ENCODE measurements at places on chromosomes 2 and 18.

DNA sequence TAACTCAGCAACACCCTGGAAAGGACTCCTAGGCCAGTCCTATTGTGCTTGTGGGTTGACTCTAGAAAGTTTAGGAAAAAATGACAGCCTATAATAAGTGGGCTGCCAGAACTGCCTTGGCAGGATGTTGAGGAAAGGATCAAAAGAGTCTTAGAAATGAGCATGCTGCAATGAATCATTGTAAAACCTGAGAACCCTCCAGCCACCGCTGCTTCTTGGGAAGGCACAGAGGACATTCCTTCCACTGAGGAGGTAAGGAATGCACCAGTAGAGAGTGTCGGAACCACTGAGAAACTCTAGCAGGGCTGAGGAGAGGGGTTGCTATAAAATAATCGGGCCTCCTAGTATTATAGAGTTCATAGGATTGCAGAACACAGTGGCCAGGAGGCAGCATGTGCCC is 146.7 kb upstream of the SMIM21 start:
- DNase-seq, result no peak

DNA sequence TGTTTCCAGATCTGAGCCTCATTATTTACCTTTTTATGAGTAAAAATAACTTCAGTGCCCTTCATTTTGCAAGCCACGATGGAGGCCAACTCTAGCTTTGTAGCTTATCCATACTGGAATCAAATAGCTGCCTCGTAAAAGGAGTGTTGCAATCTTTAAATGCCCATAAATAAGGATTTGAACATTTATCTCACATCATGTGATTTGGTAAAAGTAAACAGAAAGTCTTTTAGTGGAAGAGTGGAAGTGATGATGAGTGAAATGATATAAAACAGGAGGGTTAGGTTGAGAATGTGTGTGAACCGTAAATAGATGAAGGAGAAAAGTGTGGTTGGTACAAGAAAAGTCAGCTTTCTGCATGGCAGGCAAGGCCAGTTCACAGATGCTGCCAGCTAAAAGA is 348.9 kb downstream of the OSR1 start:
- no peak for DNase-seq

DNA sequence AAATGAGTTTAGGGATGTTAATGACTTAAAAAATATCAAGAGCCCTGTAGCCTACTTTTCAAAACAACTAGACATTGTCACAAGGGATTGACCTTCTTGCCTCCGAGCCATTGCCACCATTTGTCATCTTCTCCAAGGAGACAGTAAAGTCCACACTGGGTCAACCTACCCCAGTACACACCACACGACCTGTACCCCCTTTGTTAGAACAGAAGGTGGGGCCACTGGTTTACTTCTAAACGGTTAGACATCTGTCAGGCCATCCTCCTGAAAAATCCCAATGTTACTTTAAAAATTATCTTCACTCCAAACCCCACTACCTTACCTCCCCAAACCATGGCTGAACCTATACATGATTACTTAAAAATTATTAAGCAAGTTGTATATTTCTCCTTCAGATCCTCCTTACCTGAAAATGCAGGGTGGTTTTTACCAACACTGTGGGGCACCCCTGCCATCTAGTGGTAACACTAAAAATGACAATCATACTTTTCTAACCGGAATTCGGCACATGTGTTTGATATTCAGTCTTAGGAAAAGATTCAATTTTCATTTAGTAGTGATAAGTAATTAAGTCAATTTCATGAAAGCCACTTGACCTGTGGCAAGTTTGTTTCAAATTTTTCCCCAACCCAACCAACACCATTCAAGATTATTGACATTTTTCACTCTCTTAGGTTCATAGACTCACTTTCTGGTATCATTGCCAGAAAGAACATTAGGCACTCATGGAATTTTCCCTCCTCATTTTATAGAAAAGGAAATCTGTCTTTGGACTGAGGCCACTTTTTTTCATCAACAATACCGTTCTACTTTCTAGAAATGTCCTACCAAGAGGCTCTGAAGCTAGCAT is 265.3 kb upstream of the PKDCC start:
- no peak for DNase-seq

- DNase-seq, result no peak
Measured at GRCh38 chr2:58708565-58708964, 467.4 kb upstream of the FANCL start.

DNA sequence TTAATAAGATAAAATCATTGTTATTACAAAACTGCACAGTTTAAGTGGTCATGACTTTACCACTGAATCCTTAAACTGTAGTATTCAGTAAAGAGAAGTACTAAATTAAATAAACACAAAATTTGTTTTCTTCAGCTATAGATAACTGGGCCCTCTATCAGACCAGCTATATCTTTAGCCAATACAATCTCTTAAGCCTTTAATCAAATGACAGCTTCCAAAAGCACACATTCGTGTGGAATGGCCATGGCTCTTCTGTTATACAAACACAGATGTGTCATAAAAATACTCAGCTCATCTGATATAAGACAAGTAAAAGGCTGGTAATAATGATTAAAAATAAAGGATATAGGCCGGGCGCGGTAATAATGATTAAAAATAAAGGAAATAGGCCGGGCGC is 57.6 kb upstream of the CDKL4 start:
- DNase-seq, result no peak

DNA sequence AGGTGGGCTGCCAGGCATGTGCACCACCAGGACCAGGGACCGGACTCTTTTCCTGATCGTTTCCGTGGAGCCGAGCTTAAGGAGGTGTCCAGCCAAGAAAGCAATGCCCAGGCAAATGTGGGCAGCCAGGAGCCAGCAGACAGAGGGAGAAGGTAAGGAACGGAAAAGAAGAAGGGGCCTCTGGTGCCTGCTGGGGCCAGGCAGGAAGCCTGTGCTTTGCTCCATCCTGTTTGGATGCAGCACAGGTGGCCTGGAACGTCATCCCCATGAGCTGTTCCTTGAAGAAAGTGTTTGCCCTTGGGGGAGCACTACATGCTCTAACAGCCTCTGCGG is 33.9 kb downstream of the CNGA3 start:
- no peak for DNase-seq

GRCh38 chr2:71689968-71690834 is 236.8 kb downstream of the DYSF start:
- no peak for DNase-seq

GRCh38 chr2:239225371-239225851 is 175.4 kb downstream of the HDAC4 start:
- DNase-seq, result no peak

GRCh38 chr2:38658613-38659012 is 7.3 kb upstream of the GALM start:
- DNase-seq, result no peak

GRCh38 chr2:7609974-7610373 is 692.8 kb downstream of the RNF144A start:
- peak; percentile 18 for DNase-seq

GRCh38 chr2:10325278-10326145 is 22.8 kb downstream of the HPCAL1 start:
- DNase-seq, result no peak

GRCh38 chr2:117785740-117786139 is 28.8 kb upstream of the DDX18 start:
- DNase-seq, result no peak

GRCh38 chr18:10271481-10271880 is 183.0 kb upstream of the APCDD1 start:
- DNase-seq, result no peak

- DNase-seq, result no peak
Measured at GRCh38 chr18:56574861-56575260, 63.5 kb downstream of the TXNL1 start.

GRCh38 chr2:207847807-207848544 is 78.3 kb upstream of the FZD5 start:
- DNase-seq, result no peak

DNA sequence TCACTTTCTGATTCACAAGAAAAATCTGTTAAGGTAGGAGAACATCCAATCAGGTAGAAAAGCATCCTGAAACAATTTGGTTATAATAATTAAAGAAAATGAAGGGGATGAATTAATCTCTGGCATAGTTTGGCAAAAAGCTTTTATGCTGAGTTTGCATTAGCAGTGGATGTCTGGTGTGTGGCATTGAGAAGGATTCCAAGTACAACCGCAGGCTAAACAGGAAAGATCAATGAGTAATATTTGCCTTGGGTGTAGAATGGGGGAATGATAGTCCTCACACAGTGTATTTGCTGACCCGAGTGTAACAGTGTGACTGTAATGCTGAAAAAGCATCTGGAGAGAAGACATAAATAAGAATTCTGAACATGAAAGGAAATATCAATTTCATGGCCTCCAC is 68.3 kb upstream of the SESTD1 start:
- no peak for DNase-seq

GRCh38 chr2:174624895-174625430 is 27.4 kb upstream of the WIPF1 start:
- DNase-seq, result no peak

DNA sequence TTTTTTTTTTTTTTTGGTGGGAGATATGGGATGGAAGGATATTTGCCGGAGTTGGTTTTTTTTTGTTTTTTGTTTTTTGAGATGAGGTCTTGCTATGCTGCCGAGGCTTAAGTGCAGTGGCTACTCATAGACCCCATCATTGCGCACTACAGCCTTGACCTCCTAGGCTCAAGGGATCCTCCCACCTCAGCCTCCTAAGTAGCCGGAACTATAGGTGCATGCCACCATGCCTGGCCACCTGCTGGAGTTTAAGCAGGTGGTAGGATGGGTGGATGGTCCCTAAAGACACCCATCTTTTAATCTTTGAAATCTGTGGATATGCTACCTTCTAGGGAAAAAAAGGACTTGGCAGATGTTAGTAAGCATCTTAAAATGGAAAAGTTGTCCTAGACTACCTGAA is 169.8 kb downstream of the TGIF1 start:
- no peak for DNase-seq

DNA sequence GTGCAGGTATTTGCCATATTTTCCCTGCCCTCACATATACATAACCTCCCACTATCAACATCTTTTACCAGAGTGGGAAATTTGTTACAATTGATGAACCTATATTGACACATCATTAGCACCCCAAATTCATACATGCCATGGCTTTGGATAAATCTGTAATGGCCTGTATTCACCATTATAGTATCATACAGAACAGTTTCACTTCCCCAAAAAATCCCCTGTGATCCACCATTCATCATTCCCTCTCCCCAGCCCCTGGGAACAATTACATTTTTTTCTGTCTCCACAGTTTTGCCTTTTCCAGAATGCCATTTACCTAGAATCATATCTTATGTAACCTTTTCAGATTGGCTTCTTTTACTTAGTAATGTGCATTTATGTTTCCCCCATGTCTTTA is 494.5 kb downstream of the RNF144A start:
- DNase-seq, result no peak

DNA sequence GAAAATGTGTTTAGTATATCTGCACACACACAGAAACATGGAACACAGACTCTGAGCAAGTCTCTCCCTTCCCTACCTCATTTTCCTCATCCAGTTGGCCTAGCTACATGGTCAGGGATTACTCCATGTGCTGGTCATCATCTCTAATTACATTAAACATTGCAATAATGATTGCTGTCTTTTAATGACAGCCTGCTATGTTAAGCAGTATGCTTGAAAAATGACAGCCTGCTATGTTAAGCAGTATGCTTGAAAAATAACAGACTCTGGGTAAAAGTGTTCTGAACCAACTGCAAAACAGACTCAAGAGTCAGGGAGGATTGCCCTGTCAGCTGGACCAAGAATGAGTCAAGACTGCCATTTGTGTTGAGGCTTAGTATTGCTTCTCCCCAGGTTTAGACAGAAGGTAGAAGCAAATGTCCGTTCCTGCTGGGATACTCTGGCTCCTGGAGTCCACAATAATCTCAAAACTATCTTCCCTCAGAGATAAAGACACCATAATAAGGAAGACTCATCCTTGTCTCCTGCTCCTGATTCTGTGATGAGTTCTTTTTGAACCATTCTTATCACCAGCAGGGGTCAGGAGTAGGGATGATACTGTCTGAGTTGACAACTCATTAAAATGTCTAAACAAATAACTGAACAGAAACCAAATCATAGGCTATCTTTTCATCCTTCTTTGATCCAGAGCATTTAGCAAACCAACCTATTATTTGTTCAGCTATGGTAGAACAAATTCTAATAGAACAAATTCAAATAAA is 57.7 kb downstream of the CCDC93 start:
- DNase-seq, result no peak

DNA sequence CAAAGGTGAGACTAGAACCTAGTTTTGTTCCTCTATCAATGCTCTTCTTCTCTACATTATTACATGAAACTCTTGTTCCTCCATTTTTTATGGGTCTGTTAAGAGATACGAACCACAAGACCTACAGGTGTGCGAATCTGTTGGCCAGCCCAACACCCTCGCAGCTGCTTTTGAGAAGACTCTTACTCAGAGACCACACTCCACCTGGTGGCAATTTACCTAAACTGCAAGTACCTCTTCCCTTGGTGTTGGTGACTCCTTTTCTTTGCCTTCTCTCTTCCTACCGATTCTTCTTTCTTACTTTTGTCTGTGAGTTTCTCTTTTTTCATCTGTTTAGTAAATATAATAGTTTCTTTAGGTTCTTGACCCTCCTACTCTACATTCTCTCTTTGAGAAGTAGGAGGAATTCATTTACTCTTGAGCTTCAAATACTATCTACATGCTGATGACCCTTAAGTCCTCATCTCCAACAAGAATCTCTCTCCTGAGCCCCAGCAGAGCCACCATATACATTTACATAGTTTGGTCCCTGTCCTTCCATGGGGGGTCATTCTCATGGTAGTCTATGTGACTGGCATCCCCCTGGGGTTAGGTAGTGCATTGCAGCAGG is 81.8 kb upstream of the GAREM1 start:
- peak; percentile 22 for DNase-seq

GRCh38 chr2:218981390-218981880 is 3.5 kb downstream of the FEV start:
- no peak for DNase-seq

DNA sequence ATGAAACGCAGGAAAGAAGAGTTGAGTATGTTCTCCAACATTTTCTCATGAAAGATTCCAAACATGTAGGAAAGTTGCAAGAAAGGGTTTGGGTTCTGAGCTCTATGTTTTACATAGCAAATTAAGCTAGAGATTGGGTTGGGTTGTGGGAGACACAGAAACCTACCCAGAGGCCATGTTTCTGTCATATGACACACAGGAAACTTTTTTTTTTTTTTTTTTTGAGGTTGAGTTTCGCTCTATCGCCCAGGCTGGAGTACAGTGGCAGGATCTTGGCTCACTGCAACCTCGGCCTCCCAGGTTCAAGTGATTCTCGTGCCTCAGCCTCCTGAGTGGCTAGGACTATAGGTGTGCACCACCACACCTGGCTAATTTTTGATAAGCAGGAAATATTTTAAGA is 57.6 kb downstream of the DOCK10 start:
- no peak for DNase-seq

DNA sequence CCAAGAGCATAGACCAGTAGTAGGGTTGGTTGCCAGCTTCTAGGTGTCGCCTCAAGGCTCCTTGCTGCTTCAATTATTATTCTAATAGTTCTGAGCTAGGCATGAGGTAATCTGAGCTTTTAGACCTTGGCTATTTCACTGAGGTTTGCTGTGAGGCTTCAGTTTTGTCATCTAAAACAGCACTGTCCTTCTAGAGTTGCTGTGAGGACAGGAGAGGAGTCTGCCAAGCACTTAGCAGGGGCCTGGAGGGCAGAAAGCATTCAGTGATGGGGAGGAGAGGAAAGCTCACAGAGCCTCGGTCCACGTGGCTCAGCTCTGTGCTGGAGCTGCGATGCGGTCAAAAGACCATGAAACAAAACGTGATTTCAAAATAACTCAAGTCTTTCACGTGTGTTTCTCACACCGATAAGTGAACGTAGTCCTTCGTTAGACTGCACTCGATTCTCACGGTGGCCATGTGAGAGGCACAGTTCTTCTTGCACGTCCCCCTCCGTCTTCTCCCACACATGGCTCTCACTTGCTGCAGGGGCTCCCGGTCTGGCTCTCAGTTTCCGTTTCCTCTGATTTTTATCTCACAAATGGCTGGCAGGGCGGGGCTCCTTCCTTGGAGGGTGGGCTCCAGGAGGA is 113.7 kb downstream of the B3GNT2 start:
- no peak for DNase-seq
